ENCODE measurements at places on chromosomes 4 and X. TPM values are rescaled to one million over a fixed set of nuclear protein-coding genes. Genes with fewer than 3 reads are reported as not detected.

DNA sequence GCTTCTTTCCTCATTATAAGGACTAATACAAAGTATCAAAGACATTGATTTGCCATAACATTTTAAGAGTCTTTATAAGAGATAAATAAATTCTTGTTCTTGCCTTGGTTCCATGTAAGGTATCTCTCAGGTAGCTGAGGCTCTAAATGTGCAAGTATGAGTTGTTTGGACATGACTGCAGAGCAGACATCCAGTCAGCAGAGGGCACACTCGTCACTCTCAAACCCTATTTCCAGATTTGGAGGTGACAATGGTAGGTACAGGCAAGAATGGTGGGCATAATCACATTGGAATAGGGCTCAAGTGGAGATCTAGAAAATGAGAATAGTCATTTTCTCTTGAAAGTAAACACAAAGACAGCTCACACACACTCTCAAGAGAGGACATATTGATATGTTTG lies 133.3 kb upstream of the ZIC3 start:
- no peak for DNase-seq

GRCh38 chr4:29220761-29221160 lies 1499.4 kb upstream of the PCDH7 start:
- no peak for DNase-seq

- DNase-seq, result no peak
Measured at GRCh38 chrX:121052122-121052521, 4.7 kb downstream of the GLUD2 start.

Gene ZMYM3
- 25.9 TPM for total RNA-seq

DNA sequence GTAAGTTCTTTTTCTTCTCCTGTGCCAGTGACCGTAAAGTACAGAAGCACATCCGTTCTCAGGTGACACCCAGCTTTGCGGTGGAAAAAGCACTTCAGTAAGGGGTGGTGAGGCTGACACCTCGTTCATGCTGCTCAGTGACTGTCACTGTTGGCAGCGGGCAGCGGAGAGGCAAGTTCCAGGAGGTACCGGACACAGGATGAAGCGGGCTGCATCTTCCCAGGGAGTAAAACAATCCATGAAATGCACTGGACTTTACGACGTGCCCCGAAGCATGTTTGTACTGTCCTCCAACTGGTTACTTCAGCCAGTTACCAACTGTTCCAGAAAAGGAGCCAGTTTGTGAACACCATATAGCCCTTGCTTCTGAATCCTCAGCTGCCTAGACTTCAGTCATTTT lies 110.7 kb downstream of the ZNF827 start:
- no peak for DNase-seq

Gene GJB1
- total RNA-seq, result not detected

GRCh38 chrX:136106920-136107528 lies 40.3 kb upstream of the FHL1 start:
- DNase-seq, result no peak

Gene PCSK1N
- total RNA-seq, result 0.42 TPM

DNA sequence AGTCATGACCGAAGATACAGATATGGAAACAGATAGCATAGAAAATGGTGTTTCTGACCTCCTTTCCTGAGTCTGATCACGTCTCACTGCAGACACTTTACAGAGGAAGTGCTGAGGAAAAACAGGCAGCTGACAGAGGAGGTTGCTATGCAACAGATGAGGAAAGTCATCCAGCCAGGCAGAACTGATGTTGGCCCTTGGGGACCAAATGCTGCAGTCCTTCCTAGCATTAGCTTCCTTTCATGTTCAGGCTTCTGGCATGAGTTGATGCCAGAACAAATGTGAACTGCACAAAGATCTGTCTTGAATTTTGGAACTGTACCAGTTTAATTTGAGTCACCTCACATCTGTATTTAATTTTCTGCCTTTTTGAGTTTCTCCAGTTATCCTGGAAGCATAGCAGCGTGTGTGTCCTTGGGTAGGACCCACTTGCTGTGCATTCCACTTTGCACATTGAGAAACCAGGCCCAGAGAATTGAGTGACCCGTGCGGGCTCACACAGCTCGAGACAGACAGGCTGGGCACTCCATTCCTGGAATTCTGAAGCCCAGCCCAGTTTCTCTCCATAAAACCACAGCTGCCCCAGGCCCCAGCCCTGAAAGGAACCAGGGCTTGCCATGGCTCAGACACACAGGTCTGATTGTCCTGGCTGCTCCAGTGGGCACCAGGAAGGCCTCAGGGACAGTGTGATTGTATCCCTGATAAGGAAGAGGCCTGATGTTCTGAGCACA lies 1.4 kb upstream of the MAGED1 start:
- DNase-seq, result peak; percentile 25

DNA sequence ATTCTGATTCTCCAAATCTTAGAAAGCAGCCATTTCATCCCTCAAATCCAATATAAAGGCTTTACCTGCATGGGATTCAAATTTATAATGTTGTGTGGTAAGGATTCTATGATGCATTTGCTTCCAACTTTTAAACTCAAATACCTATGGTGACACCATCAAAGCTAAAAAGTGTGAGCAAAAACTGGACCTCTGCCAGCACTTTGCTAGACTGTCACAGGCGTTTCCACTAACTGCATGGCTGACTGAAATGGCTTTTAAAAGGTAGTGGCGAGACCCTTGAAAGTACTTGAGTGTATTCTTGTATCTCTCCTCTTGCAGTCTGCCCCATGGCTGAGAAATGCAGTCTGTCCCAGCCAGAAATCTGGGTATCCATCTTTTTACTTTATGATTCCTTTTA lies 169.4 kb downstream of the AMELX start:
- no peak for DNase-seq

Gene IL3RA
- 64.7 TPM for total RNA-seq

DNA sequence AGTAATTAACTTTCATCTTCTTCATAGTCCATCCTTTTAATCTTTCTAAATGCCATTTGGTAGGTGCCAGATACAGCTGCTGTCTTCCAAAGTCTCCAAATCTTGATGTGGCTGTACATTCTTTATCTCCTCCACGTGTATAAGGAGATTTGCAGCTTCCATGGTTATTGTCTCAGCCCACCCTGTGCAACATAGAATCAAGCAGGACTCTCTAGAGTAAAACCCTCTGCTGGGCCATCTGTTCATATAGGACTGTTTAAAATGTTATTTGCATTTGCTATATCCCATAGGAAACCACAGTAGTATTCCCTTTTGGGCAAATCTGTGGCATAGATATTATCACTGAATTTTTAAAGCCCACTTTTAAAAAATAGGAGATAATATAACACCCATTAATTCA lies 527.2 kb upstream of the EPHA5 start:
- no peak for DNase-seq

DNA sequence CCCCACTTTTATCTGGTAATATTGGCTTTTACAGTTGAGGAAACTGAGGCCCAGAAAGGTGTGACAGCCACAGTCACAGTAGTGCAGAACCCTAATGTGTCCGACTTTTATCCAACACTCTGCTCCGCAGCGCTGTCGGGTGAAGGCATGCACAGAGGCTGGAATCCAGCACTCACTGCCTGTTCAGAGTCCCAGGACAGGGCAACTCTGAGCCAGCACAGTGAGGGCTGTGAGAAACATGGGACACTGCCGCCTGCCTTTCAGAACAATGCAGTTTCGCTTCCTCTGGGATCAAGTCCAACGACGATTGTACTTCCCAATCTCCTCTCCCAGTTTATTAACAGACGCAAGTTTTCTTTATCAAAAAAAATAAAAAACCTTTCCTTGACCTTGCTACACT lies 41.9 kb upstream of the PDGFRA start:
- DNase-seq, result peak; percentile 64

DNA sequence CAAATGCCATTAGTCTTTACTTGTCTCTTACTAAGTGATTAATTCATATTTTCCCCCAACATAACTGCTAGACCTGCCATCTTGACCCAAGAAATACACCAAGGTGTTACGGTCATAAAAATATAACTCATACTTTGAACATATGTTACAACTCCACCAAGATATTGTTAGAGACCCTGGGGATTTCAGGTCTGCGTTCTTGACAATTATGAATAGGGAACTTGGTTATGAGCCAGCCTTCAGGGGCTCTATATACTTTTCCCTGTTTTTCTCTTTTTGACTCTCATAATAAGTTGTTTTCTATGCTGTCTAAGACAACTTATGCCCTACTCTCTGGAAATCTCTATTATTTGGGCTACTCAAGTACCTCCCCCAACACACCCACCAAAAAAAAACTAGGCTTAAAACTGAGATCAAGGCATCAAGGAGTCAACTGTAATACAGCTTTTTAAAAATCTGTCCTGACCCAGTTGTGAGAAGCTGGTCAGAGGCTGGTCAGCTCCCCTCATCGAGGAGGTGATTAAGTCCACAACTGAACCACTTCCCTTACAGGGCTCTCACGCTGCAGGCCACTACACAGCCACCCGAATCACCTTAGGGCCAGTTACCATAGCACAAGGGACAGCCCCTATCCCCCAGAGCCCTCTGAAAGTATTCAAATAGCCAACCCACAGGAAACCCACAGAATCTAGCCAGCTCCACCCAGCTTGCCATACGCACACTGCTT lies 10.5 kb upstream of the TLR3 start:
- DNase-seq, result no peak

DNA sequence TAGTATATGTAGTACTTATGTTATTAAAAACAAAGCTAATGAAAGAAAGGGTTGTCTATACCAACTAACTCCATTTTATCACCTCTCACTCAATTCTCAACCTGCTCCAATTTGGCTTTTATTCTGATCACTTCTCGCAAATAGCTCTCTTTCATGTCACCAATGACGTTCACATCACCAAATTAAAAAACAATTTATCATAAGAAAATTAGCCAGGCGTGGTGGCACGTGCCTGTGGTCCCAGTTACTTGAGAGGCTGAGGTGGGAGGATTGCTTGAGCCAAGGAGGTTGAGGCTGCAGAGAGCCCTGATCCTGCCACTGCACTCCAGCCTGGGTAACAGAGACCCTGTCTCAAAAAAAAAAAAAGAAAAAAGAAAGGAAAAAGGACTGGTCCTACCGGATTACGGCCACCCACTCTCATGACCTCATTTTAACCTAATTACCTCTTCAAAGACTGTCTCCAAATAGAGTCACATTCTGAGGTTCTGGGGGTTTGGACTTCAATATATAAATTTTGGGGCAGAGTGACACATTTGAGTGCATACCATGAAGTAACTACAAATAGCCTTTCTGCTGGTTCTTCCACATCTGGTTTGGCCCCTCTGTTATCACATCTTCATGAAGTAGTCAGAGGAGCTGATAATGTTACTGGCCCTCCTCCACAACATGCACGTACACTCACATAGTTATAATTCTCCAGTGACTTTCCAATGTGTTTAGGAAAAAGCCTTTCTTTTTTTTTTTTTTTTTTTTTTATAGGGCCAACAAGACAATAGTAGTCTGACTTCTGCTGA lies 15.8 kb upstream of the RBMX start:
- no peak for DNase-seq

DNA sequence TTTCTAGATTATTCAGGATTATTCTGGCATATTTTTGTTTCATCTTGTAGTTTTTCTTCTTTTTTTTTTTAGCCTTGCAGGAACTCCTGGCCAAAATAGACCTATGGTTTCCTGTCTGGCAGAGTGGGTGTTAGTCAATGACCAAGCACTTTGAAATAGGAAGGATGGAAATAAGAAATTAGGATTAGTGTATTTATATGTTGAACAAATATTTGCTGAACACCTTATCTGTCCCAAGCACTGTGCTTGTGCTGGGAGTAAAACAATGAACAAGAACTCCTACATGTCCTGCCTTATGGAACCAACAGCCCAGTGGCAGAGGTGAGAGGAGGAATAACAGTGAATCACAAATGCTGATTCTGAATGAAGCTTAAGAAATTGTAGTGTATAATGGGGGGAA lies 4.5 kb downstream of the MMRN1 start:
- peak; percentile 58 for DNase-seq

Gene C4orf50
- total RNA-seq, result under 0.01 TPM

DNA sequence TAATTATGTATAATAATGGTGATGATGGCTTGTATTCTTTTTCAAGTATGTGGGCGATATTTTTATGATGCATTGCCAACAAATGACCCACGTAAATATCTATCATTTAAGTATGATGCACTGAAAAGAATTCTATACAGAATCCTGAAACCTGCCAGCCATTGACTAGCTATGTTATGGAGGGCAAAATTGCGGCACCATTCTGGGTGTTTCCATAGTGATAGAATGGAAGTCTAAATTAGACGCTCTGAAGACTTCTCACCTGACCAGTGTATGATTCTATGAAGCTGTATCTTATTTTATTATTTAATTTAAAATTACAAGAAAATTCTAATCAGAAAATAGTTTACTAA lies 677 bp upstream of the CENPC start:
- DNase-seq, result peak; percentile 7

DNA sequence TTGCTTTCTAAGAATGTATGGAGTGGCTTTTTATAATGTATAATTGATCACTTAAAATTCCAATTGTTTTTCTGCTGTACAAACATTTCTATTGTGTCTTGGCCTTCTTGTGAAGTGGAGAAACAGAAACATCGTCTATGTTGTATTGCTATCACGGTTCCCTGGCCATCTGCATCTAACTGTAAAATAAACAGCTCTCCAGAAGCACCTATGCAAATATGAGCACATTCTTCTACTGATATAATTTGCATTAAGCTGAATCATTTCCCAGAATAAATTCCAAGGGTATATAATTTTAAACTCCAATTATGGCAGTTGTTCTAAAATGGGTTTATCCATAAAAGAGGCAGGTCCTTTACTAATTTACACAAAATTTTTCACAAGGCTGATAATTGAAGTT lies 261.6 kb upstream of the STS start:
- no peak for DNase-seq

DNA sequence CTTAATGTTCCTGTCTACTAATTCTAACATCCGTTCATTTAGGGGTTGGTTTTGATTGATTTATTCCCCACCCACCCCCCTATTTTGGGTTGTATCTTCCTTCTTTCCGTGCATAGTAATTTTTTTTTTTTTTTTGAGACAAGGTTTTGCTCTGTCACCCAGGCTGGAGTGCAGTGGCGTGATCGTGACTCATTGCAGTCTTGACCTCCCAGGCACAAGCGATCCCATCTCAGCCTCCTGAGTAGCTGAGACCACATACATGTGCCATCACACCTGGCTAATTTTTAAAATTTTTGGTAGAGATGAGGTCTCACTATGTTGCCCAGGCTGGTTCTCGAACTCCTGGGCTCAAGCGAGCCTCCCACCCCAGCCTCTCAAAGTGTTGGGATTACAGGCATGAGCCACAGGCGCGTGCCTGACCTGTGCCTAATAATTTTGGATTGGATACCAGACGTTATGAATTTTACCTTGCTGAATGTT lies 79.9 kb downstream of the ZFX start:
- no peak for DNase-seq

GRCh38 chrX:8579602-8580001 lies 115.0 kb downstream of the VCX3B start:
- DNase-seq, result no peak

Gene F8A2
- total RNA-seq, result not detected

Gene SLC26A1
- 0.19 TPM for total RNA-seq

- peak; percentile 10 for DNase-seq
Measured at GRCh38 chr4:54109241-54110018, 9.5 kb downstream of the GSX2 start.

- no peak for DNase-seq
Measured at GRCh38 chr4:158861281-158861680, 92.5 kb downstream of the FNIP2 start.

Gene NXF2
- not detected for total RNA-seq
